HS-27A (cell line): ENCODE measurements at places on chromosomes 13 and 19.

GRCh38 chr19:12156223-12157058, at the start of gene ZNF625:
ZNF625 (minus strand) TSS chr19:12156734; CDS start chr19:12156558, 176 bp downstream.
- DNase-seq = peak; percentile 66

DNA sequence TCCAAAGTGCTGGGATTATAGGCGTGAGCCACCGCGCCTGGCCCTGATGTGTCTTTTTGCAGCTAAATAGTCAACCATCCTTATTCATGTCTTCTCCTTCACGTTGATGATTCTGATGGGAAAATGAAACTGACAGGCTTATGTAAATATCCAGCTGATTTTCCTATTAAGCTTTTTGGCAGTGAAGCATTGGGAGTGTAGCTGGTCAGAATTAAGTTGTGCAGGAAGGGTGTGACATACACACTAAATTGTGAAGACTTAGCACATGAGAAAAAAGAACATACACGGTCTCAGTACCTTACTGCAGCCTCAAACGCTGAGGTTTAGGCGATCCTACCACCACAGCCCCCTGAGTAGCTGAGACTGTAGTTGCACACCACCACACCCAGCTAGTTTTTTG, 50.5 kb upstream of the USE1 start:
- DNase-seq = no peak

- no peak for DNase-seq
Measured at GRCh38 chr13:43003010-43003409, 11.0 kb upstream of the EPSTI1 start.

DNA sequence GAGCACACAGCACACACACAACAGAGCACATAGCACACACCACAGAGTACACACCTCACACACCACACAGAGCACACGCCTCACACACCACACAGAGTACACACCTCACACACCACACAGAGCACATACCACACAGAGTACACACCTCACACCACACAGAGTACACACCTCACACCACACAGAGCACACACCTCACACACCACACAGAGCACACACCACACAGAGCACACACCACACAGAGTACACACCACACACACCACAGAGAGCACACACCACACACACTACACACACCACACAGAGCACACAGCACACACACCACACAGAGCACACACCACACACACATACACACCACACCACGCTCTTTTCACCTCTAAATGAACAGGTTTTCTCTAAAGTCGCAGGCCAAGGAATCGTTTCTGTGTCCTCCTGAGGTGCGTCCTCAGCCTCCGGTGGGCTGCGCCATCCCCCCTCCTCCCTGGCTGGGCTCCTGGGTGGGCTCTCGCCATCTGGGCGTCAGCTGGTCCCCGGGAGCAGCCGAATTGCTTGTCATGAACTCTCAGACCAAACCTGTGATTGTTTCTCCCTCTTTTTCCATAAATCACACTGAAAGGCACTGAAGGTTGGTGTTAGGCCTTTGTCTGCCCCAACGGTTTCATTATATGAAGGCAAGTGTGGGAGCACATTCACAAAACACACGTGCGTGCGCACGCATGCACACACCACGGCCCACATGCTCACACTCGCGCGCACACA, 37.4 kb downstream of the TMEM255B start:
- no peak for DNase-seq

- DNase-seq = no peak
Measured at GRCh38 chr13:112760435-112760834, 70.6 kb downstream of the ATP11A start.

DNA sequence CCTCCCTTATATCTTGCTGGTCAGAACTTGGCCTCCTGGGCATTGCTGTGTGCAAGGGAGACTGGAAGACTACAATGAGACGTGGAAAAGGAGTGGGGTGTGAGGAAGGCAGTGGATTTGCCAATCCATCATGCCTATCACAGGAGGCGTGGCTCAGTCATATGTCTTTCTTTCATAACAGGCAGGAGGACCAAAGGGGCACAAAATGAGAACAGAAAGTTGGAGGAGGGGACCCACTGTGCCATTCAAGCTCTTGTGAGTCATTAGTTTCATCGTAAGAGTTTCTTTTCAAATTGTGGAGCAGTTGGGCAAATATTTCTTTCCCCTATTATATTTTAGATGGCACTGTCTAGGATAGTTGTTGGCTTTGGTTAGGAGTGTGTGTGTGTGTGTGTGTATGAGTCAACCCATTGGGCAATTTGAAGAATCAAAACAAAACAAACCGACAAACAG, 471.5 kb downstream of the TSHZ3 start:
- no peak for DNase-seq

- DNase-seq = no peak
Measured at GRCh38 chr13:43694146-43694664, 92.6 kb downstream of the ENOX1 start.

DNA sequence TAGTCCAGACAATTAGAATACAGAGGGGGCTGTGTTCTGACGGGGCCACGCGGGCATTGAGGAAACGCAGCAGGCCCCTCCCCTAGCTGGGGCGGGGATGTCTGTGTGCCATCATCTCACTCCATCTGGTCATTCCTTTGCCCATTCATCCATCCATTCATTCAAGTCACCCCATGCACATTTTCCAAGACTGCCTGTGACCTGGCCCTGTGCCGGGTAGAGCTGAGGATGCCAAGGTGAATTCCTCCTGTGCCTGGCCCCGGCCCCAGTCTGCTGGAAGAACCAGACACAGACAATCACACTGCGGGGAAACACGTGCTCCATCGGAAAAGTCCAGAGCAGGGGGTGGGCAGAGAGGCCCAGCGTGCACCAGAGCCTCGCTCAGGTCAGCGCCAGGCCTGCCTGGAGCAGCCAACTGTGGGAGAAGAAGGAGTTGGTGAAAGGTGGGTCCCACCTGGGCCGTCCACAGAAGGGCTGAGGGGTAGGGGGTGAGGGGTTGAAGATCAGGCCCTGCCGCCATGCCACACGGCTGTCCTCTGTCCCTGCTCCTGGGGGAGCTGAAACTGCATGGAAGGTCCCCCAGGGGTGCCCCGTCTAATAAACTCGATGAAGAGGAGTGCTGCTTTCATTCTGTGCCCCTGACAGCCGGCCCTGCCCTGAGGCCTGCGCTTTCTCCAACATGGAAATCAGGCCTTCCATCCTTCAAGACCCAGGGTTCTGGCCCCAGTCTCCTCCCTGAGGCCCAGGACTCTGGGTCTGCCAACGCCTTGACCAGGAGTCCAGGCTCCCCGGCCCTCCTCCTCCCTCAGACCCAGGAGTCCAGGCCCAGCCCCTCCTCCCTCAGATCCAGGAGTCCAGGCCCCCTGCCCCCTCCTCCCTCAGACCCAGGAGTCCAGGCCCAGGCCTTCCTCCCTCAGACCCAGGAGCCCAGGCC, 1.6 kb upstream of the CACNG6 start:
- DNase-seq = no peak

DNA sequence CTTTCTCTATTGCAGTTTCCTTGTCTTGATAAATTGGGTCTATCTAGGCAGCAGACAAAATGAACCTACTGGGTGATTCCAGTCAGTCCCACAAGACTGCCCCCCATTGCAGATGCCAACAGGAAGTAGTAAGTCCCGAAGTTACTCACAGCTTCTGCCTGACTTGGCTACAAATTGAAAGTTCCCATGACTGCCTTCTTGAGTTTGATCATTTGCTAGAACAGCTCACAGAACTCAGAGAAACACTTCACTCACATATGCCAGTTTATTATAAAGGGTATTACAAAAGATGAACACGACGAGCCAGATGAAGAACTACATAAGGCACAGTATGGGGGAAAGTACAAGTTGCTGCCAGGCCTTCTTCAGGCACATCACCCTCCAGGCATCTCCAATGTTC, 50.0 kb downstream of the TEX26 start:
- DNase-seq = no peak

GRCh38 chr13:19056355-19056880, 125.2 kb downstream of the TUBA3C start:
- no peak for DNase-seq

GRCh38 chr19:51766461-51766860, 5.5 kb downstream of the FPR2 start:
- DNase-seq = no peak

DNA sequence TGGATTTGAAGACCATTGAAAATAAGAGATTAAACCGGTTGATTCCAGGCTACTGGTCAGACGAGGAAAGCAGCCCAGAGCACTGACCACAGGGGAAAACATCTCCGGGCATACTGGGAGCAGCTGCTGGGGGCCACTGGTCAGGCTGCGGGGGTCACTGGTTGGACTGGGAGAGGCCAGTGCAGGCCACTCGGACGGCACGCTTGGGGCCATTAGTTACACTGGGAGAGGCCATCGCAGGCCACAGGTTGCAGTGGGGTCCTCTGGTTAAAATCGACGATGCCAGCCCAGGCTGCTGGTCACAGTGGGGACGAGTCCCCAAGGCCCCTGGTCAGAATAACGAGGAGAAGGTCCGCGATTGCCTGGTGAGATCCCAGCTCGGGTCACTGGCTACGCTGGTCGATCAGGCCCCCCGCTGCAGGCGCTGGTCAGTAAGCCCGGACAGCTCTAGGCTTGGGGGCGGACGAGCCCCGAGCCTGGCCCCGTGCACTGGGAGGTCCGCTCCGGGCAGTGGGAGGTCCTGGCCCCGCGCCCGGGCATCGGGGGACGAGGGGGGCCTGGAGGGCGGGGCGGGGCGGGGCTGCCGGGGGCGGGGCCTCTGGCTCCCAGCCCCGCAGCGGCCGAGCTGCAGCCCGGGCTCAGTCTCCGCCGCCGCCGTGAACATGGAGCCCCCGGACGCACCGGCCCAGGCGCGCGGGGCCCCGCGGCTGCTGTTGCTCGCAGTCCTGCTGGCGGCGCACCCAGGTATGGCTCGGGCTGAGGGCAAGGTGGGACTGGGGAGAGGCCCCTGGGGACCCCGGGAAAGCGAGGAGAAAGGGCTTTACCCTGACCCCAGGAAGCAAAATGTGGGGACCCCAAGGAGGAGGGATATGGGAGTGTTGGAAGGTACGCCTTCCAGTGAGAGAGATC, at the start of gene BCAM:
BCAM (plus strand) TSS at position 641 of the 909 bp plus-strand sequence; CDS start at position 663, 22 bp downstream.
- DNase-seq = peak; percentile 20
